ENCODE measurements at places on chromosomes 13 and 19. TPM values are rescaled to one million over a fixed set of nuclear protein-coding genes. Genes with fewer than 3 reads are reported as not detected.

DNA sequence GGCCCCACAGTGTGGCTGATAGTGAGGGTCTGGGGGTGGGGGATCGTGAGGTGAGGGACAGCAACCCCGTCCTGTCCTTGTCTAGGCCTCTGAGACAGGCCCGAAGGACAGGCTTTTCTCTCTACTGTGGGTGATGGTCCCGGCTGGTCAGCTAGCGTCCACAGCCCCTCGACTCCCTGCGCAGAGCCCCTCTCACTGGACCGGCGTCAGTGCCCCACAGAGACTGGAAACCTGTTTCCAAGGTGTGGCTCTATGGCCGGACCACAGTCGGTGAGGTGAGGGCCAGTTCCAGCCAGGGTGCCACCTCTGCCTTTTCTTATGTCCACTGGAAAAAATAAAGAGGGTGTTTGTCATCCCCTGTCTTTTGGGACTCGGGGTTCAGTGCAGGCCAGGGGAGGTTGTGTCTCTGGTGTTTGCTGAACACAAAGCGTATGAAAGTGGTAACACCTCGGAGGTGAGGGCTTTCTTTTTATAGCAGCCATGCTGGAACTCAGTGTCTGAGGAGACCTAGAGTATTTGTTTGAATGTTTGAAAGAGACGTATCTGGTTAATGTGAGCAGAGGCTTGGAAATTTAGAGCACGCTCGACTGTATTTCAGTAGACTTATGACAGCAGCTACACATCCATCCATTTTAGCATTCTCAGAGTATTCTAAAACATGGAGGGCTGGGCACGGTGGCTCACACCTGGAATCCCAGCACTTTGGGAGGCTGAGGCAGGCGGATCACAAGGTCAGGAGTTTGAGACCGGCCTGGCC lies 22.8 kb downstream of the ATP11A start:
- no peak for DNase-seq
- H3K36me3 ChIP-seq, result peaks cover 2% of the 10 kb centered on the region
- H3K27me3 ChIP-seq, result no peaks in the 10 kb centered on the region
- H3K27ac ChIP-seq, result no peak overlapping the region
- H3K4me1 ChIP-seq, result peaks cover 15% of the 10 kb centered on the region

ZNF726 gene
- 22.3 TPM for total RNA-seq

PCDH17 gene
- total RNA-seq, result not detected

- H3K36me3 ChIP-seq, result peaks cover 21% of the 10 kb centered on the region
- no peak overlapping the region for H3K27ac ChIP-seq
- no peaks in the 10 kb centered on the region for H3K27me3 ChIP-seq
- no peaks in the 10 kb centered on the region for H3K4me1 ChIP-seq
- no peak overlapping the region for H3K4me3 ChIP-seq
Observed at GRCh38 chr19:52343548-52343947, 7.5 kb downstream of the ZNF610 start.

DNA sequence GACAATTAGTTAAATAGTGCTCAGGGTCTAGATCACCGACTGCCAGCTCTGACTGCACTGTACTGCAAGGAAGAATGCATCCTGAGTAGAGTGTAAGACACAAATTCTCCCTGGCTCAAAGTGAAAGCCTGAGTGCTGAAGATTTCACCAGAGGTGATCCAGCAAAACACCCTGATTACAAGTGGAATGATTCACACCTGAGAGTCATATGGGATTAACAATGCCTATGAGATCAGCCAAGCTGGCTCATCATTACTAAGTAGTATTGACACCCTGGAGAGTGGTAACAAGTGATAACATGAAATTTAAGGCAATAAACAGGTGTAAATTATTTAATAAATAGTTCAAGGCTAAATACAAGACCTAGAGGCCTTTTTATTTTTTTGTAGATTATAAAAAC lies 403.8 kb upstream of the PRR20A start:
- no peaks in the 10 kb centered on the region for H3K27me3 ChIP-seq
- no peaks in the 10 kb centered on the region for H3K4me1 ChIP-seq
- no peak for DNase-seq
- no peaks in the 10 kb centered on the region for H3K36me3 ChIP-seq

ZNF566 gene
- 4.4 TPM for total RNA-seq

EPS8L1 gene
- 0.89 TPM for total RNA-seq

PRKCG gene
- not detected for total RNA-seq

DNA sequence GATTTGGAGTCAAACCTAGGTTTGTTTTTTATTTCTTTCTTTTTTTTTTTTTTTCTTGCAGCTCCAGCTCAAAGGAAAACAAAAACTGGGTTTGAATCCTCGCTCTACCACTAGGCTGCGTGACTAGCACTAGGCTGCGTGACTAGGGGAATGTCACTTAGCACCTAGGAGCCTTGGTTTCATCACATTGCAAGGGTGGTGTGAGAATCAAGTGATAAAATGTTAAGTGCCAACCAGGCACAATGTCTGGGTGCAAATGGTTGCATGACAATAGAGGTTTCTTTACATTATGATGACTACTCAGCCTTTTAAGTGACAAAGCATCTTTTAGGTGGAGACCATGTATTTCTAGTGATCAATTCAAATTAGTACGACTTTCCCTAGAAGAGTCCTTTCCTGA lies 27.9 kb downstream of the RCBTB2 start:
- H3K4me1 ChIP-seq, result peaks cover 58% of the 10 kb centered on the region
- H3K36me3 ChIP-seq, result no peaks in the 10 kb centered on the region
- peak overlapping the region; percentile 59 for H3K4me3 ChIP-seq
- peak; percentile 61 for DNase-seq

SYCN gene
- total RNA-seq, result not detected

SHISA7 gene
- not detected for total RNA-seq

GRCh38 chr13:96992633-96993032 lies 1.6 kb downstream of the OXGR1 start:
- peaks cover 46% of the 10 kb centered on the region for H3K27me3 ChIP-seq
- H3K4me1 ChIP-seq, result peaks cover 11% of the 10 kb centered on the region
- H3K36me3 ChIP-seq, result no peaks in the 10 kb centered on the region
- no peak for DNase-seq

DNA sequence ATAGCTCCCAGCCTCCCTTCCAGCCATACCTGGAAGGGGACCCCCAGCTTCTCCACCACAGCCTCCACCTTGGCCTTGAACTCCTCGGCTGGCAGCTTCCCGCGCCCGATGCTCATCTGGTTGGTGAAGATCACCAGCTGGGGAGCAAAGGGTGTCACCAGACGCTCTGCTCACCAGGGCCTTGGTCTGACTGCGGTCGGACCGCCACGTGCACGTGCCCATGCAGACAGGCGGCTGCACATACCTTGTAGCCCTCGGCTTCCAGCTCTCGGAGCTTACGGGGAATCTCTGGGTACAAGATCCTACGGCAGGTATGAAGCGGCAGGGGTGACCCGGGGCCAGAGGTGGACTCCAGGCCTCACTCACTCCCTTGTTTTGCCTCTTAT lies 3.4 kb downstream of the PNKP start:
- DNase-seq, result no peak
- no peak overlapping the region for H3K27ac ChIP-seq
- peaks cover 41% of the 10 kb centered on the region for H3K4me1 ChIP-seq
- H3K36me3 ChIP-seq, result peaks cover 34% of the 10 kb centered on the region

DNA sequence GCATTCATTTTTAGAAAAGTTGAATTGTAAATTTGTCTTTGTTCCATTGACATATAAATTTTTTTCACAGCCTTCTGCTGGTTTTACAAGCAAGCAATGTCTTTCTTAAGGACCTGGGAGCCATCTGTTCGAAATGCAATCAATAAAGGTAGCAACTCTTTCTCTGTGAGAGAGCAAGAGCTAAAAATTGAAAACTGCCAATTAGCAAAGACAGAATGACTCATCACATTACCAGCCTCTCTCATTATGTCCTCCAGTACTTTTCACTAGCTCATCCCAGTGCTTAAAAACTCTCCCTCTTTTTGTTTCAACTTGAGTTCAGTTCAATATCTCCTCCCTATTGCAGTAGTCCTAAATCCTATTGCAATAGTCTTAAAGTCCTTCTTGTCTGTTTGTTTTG lies 760.7 kb upstream of the SLITRK6 start:
- H3K27me3 ChIP-seq, result no peaks in the 10 kb centered on the region
- no peak for DNase-seq
- H3K36me3 ChIP-seq, result no peaks in the 10 kb centered on the region
- no peak overlapping the region for H3K27ac ChIP-seq
- no peaks in the 10 kb centered on the region for H3K4me1 ChIP-seq

GRCh38 chr13:76019421-76020044 lies 383.4 kb downstream of the LMO7 start:
- no peak overlapping the region for H3K4me3 ChIP-seq
- H3K4me1 ChIP-seq, result no peaks in the 10 kb centered on the region
- no peak overlapping the region for H3K27ac ChIP-seq
- no peaks in the 10 kb centered on the region for H3K27me3 ChIP-seq
- no peaks in the 10 kb centered on the region for H3K36me3 ChIP-seq
